ENCODE measurements at places on chromosomes 3 and 15.

GRCh38 chr15:57526076-57526475, 65.6 kb upstream of the MYZAP start:
- DNase-seq: no peak

GRCh38 chr15:61654002-61654740, 406.1 kb downstream of the VPS13C start:
- DNase-seq: no peak

- no peak for DNase-seq
Measured at GRCh38 chr15:63763476-63764123, 70.1 kb downstream of the HERC1 start.

DNA sequence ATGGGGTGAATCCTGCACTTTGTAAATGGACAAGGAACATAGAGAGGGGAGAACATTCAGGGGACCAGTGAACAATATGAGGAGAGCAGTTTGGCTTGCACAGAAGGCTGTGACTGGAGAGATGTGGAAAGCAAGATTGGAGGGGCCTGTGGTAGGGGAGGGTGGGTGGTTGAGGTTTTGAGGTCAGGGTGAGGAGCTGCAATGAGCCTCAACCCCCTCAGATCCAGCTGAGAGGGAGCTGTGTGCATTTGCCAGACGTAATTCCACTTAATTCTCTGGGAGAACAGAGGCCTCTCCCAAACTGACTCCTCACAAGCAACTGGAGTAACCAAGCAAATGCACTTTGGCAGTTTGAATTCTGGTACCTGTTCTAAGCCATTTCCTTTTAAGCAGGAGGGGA, 253.1 kb upstream of the TRIM42 start:
- no peak for DNase-seq

- no peak for DNase-seq
Measured at GRCh38 chr15:70111203-70112073, 13.7 kb upstream of the TLE3 start.

- no peak for DNase-seq
Measured at GRCh38 chr3:35498506-35499210, 140.7 kb upstream of the ARPP21 start.

GRCh38 chr3:114685161-114685560, 391.3 kb downstream of the TIGIT start:
- no peak for DNase-seq

GRCh38 chr3:189622629-189623028, 8.6 kb upstream of the TP63 start:
- DNase-seq: no peak

Data from activated T-cell treated with anti-CD3 and anti-CD28 coated beads for 48 hours (primary cell).